Fibroblast of the aortic adventitia (primary cell): ENCODE measurements at places on chromosomes 16 and 17.
A peak's percentile ranks its signal among the peaks of the same experiment; 100 is the strongest.

- DNase-seq, result peak; percentile 30
Observed at GRCh38 chr16:69270395-69270794, 40.8 kb upstream of the VPS4A start.

- DNase-seq, result no peak
Observed at GRCh38 chr17:36193216-36193775, 3.3 kb downstream of the CCL3L1 start.

- DNase-seq, result peak; percentile 98
Observed at GRCh38 chr17:76709077-76709950, 1.5 kb downstream of the MXRA7 start.

DNA sequence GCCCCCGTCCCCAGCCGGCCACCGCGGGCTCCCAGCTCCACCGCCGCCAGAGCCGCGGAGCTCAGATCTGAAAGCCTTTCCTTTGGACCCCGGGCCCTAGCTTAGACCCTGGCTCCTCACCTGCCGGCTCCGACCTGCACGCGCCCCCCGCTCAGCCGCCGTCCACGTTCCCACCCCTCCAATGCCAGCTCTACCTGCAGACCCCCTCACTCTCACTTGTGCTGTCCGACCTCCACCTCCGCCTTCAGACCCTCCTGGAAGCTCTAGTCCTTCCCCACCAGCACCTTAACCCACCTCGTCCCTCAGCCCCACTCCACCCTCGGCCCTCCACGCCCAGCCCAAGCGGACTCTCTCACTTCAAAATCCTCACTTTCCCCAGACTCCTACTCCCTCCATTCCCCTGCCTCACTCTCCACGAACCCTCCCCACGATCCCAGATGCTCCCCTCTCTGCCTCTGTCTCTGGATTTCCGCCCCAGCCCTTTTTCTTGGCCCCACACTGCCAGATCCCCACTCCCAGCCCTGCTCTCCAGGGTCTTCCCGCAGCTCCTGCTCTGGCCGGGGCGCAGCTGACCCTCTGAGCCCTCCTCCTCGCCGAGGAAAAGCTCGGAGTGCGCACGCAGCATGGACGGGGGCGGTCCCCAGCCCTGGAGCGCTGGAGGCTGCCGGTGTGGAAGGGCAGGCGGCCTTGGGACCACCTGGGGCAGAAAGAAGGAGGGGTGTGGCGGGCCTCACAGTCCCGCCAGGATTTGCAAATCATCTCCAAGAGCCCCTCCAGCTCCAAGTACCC is at the start of gene TMEM114:
TMEM114 (minus strand) TSS at position 612 of the 789 bp plus-strand sequence. CDS start 673 bp downstream, outside the sequence.
- DNase-seq, result no peak

GRCh38 chr16:67528870-67529581 is 397 bp downstream of the RIPOR1 start:
- DNase-seq, result no peak

DNA sequence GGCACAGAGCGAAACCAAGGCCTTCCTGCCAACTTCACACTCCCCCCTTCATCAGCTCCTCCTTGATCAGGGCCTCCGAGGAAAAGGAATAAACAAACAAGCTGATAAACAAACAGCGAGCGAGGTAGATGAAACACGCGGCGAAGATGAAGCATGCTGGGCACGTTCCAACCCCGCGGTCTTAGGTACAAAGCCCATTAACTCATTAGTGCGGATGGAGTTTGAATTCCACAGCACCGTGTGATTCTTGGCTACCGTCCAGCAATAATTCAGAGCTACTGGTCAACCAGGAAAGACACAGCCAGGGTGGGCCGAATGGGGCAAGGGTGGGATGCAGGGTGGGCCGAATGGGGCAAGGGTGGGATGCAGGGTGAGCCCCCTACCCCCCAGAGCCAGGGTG is 67.3 kb downstream of the RBFOX3 start:
- no peak for DNase-seq
